ENCODE measurements at places on chromosomes 4 and X. TPM values are rescaled to one million over a fixed set of nuclear protein-coding genes. Genes with fewer than 3 reads are reported as not detected.

DNA sequence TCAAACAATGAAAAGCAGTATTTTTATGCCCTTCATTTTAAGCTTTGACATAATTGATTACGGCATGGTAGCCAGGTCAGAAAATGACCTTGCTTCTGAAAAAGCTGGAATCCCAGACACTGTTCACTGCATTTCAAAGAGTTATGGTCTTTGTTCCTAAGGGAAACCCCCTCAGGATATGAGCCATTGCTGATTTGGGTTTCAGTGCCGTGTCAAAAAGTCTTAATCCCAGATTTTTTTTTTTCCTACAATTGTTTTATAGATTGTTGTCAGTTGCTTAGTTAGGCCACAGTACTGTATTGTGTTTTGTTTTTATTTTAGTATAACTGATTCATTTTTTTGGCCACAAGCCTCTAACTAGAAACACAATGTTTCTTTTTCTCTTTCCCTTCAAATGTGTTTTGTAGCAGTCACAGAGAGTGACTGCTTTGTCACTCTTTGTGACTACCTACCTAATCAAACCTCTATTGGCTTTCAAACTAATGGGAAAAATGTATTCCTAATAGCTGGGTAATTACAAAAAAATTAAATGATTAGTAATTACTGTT is 10.3 kb downstream of the WDR44 start:
- H3K27me3 ChIP-seq, result no peaks in the 10 kb centered on the region
- H3K4me3 ChIP-seq, result no peak overlapping the region
- no peaks in the 10 kb centered on the region for H3K36me3 ChIP-seq

DNA sequence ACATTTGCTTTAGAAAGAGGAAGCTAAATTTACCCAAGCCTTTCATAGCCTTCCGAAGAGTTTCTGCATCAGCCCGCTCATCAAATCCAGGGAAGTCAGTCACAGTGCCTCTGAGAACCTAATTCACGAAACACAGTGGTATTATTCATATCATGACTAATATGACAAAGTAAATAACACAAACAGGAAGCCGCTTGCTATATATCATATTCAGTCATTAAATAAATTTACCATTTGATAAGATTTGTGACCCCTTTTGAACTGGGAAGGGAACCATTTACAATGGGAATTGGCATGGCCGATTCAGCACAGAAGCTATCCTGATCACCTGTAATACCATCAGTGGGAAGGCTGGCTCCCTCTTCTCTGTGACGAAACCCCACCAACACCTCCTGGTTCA is 10.5 kb downstream of the ANXA5 start:
- H3K27me3 ChIP-seq, result no peaks in the 10 kb centered on the region
- no peak for DNase-seq
- no peak overlapping the region for H3K4me3 ChIP-seq
- no peak overlapping the region for H3K27ac ChIP-seq
- H3K36me3 ChIP-seq, result peaks cover 8% of the 10 kb centered on the region

DNA sequence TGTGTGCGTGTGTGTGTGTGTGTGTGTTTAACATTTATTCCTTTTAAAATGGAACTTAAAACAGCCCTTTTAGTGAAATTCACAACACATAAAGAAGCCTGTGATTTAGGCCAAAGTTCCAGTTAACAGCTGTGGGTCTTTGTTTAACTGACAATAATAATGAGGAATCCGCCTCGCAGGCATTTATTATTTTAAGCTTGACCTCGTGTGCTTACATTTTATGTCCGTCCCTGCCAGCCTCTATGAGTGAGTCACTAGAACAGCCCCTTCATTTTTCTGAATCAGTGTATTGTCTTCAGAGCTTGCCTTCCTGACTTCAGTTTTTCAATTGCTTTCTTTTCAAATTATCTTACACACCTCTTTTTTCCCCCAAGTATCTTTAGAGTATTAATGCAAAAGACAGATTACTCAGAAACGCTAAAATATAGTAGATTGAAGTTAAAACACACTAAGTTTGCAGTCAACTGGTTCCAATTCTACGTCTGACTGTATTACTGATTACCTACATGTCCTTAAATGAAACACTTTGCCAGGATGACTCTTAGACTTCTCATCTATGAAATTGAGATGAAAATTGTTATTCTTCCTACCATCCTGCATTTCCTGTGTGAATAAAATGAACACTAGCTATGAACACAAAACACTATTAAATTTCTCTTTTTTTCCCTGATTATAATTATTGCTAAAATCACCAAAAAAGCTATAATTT is 319.6 kb upstream of the HS3ST1 start:
- H3K4me1 ChIP-seq, result no peaks in the 10 kb centered on the region

GRCh38 chr4:62640296-62640695 is 1440.2 kb downstream of the ADGRL3 start:
- H3K27ac ChIP-seq, result no peak overlapping the region
- no peak for DNase-seq
- no peaks in the 10 kb centered on the region for H3K27me3 ChIP-seq
- no peak overlapping the region for H3K4me3 ChIP-seq
- no peaks in the 10 kb centered on the region for H3K4me1 ChIP-seq

- no peak overlapping the region for H3K4me3 ChIP-seq
- H3K27ac ChIP-seq, result no peak overlapping the region
- no peak for DNase-seq
- no peaks in the 10 kb centered on the region for H3K4me1 ChIP-seq
Measured at GRCh38 chrX:23759821-23760220, 16.7 kb upstream of the ACOT9 start.

- H3K4me3 ChIP-seq, result no peak overlapping the region
- H3K36me3 ChIP-seq, result no peaks in the 10 kb centered on the region
- no peaks in the 10 kb centered on the region for H3K4me1 ChIP-seq
- no peak for DNase-seq
Measured at GRCh38 chr4:6362896-6363295, 93.2 kb downstream of the WFS1 start.

DNA sequence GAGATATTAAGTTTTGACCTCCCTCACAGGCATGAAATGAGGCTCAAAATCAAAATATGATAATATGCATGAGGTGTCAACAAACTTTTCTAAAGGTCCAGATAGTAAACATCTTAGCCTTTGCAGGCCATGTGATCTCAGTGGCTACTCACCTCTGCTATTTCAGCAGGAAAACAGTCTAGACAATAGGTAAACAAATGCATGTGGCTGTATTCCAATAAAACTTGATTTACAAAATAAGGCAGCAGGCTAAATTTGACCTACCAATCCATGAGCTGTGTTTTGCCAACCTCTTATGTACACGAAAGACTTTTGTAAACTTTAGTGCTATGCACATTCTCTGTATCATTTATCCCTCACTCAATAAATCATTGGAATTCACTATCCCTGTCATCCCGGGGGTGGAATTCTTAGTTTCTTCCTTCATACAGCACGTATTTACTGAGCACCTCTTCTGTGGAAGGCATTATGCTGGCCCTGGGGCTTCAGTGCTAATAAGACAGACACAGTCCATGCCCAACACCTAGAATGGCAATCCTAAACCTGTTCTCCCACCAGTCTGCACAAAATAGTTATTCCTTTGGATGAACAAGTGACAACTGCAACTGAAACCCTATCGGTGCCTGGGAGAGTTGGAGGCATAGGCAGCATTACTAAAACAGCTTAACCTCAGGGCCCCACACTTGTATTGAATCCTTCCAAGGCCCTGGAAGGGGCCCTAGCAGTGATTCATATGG is 19.9 kb downstream of the MAGEB17 start:
- no peak overlapping the region for H3K4me3 ChIP-seq
- no peaks in the 10 kb centered on the region for H3K4me1 ChIP-seq
- H3K36me3 ChIP-seq, result no peaks in the 10 kb centered on the region
- peaks cover 12% of the 10 kb centered on the region for H3K27me3 ChIP-seq

DNA sequence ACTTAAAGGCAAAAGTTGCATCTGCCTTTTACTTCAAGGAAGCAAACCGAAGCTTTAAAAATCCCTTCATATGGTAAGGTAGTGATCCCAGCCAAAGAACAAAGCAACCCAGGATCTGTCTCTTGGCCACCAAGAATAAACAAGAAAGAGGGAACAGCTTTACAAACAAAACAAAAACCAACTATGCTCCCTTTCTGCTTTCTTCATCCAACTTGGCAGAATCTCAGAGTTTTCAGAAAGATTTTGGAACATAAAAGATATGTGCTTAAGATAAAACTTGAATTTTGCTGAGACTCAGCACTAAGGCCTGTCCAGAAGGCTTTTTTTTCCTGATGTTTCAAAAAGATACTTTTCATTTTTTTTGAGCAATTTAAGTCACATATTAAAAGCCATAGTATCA is 94.0 kb downstream of the COL4A6 start:
- no peak overlapping the region for H3K4me3 ChIP-seq
- H3K4me1 ChIP-seq, result no peaks in the 10 kb centered on the region
- no peak for DNase-seq
- H3K27ac ChIP-seq, result no peak overlapping the region
- no peaks in the 10 kb centered on the region for H3K27me3 ChIP-seq

Gene AKAP14
- not detected for polyA plus RNA-seq
